ENCODE measurements at places on chromosomes 12 and 14.

DNA sequence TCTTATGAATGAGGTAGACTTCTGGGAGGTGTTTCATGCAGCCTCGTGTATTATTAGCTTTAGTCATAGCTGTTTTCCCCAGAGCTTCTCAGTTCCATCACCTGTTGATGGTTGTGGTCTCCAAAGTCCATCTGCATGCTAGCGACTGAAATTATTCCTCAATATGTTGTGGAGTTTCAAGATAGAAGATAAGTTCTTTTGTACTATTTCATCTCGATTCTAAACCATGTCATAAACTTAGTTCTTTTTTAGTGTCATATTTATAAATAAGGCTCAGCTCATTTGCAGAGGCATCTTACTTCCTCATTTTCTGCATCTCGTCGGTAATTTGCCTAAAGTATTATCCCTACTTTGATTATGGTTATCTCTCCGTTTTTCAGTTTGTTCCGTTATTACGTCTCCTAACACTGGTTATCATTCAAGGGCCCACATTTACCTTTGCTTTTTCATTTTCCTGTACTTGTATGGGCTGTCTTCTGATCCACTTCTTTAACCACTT lies 119.1 kb downstream of the ITPR2 start:
- DNase-seq, result no peak

- DNase-seq, result no peak
Measured at GRCh38 chr14:37515771-37516170, 79.3 kb downstream of the FOXA1 start.

GRCh38 chr14:71250791-71251190 lies 343.5 kb downstream of the PCNX1 start:
- DNase-seq, result no peak

DNA sequence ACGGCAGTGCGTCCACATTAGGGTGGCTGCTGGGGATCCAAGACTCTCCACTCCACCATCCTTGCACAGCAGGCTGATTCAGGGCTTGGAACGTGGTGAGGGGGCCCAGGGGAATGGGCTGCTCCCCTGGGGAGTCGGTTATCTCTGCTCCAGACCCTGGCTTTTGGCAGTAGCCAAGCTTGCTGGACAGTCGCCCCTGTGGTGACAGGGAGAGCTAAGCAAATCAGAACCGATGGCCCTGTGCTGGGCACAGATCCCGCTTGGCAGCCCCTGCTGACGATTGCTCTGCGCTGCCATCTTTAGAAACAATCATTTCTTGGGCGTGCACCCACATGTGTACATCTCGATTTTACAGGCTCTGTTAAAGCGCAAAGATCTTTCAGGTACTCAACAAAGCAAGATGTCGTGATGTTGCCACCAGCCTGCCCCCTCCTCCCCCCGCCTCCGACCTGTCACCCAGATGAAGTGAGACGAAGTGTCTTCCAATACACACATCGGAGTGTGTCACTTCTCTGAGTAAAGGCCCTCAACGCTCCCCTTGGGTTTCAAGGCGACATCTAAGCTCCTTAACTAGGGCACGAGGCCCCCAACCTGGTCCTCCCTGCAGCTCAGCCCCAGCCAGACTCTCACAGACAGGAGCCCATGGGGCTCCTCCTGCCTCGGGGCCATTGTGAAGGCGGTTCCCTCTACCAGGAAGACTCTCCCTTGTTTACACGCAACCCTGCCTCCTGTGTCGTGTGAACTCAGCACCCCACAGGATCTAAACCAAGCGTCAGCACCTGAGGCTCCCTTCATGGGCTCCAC lies 55.6 kb downstream of the PITPNM2 start:
- no peak for DNase-seq

DNA sequence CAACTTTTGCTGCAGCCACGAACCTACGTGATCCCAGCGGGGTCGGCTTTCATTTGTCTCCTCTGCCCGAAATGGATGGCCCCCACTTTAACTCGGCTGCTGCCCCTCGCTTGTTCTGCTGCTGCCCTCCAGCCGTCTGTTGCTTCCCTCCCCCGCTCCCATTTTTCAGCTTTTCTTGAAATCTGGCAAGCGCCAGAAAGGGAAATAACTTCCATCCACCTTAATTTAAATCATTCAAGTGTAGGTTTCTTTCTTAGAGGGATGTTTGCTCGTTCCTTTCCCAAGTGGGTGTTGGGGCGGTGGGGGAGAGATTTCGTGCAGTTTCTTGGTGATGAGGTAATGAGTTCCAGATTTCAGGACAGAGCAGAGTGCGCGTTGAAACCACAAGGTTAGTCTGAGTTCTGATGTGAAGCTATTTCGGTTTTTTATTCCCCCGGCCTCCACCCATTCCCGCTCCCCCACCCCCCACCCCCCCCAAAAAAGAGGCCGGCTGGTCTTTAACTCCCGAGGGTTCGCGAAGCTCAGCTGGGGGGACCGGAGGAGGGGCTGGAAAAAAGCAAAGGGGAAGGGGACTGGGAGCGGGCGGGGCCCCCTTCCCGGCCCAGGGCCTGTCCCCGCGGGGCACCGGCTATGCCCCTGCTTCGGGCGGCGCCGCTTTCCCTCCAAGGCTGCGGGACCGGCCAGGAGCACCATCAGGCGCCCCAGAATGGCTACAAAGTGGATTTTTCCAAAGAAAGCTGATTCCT lies 2.2 kb upstream of the ZFP36L1 start:
- peak; percentile 56 for DNase-seq

GRCh38 chr12:50241178-50241577 lies 42.1 kb downstream of the LIMA1 start:
- DNase-seq, result no peak

- no peak for DNase-seq
Measured at GRCh38 chr12:26195641-26196420, 458 bp downstream of the SSPN start.

DNA sequence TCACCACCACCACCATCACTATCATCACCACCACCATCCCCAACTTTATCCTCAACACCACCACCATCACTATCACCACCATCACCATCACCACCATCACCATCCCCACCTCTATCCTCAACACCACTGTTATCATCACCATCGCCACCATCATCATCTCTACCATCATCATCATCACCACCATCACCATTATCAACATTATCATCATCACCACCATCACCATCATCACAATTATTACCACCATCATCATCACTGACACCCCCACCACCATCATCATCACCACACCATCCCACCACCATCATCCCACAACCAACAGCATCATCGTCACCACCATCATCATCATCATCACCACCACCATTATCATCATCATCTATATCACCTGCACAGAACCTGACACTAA lies 188.4 kb upstream of the PWP1 start:
- DNase-seq, result no peak

DNA sequence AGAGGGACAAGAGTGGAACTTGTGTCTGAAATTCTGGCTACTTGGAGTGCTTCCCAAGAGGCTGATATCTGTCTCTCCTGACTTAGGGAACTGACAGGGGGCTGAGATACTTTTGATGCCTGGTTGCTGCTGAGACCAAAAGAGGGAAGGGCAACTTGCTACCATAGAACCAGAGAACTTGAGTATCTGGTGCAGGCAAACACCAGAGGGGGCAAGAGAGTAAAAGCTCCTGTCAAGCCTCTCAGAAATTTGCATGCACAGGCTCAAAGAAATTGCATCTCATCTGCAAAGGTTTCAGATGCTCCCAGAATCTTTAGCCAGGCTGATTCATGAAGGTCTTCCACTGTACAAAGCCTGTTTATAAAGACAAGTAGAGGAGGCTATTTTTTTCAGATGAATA lies 391.3 kb upstream of the FOXG1 start:
- no peak for DNase-seq

DNA sequence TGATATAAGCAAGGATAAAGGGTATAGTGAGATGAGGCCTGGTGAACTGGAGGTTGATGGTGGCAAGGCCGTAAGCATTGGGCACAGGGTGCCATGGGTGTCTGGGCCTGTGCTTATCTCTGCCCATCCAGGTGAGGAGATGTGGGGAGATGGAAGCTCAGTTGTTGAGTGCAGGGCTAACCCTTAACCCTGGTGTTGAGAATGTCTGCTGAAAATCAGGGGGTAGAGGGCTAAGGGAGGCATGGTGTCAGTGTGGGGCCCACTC lies 86.1 kb downstream of the SYNE2 start:
- DNase-seq, result no peak

Data from activated CD4-positive, alpha-beta T cell treated with anti-CD3 and anti-CD28 coated beads, Interleukin-2, amount 50 U/mL, for 4 hours (primary cell).